AG04450 (cell line): ENCODE measurements at places on chromosomes 12 and 14.

- DNase-seq: no peak
These were observed 12.1 kb downstream of the SNRPF start for GRCh38 chr12:95870897-95871296.

DNA sequence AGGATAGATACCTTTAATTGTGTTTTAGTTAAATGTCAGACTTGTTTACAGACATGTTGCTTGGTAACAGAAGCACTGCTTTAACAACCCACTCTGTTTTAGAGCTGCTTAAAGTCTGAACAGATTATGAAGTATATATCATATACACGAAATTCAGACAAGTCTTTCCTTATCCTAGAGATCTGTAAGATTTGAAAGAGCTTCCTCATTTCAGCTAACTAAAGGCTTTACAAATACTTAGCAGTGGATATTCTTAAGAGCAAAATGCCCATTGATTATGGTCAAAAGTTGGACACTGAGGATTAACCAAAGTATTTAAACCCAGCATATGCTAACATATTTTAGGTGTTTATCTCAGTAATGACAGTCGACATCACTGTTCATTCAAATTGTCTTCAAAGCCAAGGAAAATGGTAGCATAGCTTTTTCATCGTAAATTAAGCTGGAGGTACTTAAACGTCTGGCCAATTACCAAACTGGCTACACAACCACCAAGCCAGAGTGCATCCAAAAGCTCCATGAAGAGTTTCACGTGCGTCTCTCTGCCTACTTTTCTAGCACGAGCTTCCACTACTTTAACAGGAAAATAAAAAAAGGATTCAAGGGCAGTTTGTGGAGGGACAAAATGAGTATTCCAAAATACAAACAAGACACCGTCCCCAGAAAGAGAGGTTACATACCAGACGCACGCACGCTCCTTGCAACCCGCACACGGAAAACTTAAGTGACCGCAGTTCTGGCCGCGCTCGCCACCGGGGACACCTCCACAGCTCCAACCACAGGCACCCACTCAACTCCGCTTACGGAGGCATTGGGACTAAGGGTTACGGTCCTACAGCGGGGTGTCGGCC, 565 bp downstream of the CEP83 start:
- DNase-seq: no peak

DNA sequence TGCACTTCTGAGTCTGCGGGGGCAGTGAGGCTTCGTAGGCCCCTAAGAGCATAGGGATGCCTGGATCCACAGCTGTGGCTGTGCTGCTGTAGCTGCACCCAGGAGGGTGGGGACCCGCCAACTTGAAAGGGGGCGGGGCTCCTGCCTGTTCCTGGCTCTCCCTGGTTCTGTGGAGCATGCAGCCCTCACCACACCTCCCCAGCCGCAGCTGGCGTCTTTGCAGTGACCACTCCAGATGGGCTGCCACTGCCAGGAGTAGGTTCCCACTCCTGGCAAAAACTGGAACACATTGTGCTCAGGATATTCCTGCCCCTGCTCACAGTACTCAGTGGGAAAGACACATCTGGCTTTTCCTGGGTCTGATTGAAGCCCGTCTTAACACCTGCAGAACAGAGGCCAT, 35.8 kb downstream of the TIMELESS start:
- DNase-seq: no peak

- DNase-seq: no peak
These were observed 10.6 kb downstream of the SDS start for GRCh38 chr12:113392988-113393579.

- DNase-seq: no peak
These were observed 186.5 kb upstream of the LHX5 start for GRCh38 chr12:113658006-113658655.

DNA sequence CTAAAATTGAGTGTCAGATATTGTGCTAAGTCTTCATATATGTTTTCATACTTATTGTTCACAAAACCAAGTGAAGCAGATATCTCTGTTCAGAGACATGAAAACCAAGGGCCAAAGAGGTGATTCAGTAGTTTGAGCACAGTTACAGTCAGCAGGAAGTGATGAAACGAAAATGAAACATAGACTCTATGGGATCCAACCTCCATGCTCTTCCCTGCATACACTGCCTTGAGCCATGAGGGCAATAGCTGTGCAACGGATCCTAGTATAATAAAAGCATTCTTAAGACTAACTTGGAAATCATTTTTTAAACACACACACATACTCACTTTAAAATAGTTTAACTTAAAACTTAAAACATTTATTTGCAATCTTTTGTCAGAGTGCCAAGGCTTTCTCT, 27.9 kb downstream of the ESR2 start:
- peak; percentile 36 for DNase-seq

DNA sequence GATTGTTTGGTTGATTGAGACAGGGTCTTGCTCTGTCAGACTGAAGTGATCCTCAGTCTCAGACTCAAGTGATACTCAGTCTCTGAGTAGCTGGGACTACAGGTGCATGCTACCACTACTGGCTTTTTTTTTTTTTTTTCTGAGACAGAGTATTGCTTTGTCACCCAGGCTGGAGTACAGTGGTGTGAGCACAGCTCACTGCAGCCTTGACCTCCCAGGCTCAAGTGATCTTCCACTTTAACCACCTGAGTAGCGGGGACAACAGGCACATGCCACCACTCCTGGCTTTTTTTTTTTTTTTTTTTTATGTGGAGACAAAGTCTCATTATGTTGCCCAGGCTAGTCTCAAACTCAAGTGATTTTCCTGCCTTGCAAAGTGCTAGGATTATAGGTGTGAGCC, 31.8 kb downstream of the CPSF2 start:
- no peak for DNase-seq

DNA sequence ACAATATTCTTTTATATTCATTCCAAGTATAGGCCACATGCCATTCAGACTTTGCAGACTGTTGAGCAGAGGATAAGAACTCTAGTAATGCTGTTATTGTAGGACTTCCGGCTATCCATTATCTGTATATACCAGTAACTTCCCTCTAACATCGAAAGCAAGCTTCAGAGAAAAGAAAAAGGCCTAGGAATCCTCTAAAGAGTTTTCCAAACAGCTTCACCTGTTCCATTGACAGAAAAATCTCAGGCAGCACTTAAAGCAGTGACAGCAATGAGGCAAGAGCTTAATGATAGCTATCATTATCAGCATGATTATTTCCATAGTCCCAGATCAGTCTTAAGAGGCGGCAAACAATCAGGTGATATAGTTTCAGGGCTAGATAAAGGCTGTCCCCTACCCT, 1.8 kb downstream of the CPNE8 start:
- DNase-seq: no peak

DNA sequence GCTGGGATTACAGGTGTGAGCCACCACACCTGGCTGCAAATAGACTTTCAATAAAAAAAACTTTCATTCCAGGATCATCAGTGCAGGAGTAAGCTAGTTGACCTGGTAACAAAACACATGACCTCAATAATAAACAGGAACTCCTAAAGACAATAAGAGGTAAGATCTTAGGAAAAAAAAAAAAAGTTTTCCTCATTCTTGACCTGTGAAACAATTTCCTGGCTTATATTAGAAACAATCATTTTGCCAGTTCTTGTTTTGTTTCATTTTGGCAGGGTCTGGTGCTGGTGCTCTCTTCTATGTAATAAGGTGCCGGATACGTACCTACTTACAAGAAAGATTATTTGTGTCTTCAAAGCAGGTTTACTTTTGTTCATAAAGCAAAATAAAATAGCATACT, 90.6 kb upstream of the AMN1 start:
- no peak for DNase-seq

DNA sequence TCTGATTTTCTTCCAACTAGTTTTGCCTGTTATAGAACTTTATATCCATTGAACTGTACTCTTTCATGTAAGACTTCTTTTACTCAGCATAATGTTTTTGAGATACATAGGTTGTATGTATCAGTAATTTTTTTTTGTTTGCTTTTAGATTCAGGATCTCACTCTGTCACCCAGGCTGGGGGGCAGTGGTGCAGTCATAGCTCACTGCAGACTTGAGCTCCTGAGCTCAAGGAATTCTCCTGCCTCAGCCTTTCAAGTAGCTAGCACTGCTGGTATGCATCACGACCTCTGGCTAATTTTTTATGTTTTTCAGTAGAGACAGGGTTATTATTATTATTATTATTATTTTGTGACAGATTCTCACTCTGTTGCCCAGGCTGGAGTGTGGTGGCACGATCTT, 65.0 kb upstream of the DDHD1 start:
- DNase-seq: no peak

- no peak for DNase-seq
These were observed 82.5 kb downstream of the SH2B3 start for GRCh38 chr12:111488271-111488670.

- DNase-seq: no peak
These were observed 101.1 kb upstream of the FRMD6 start for GRCh38 chr14:51550636-51551035.

DNA sequence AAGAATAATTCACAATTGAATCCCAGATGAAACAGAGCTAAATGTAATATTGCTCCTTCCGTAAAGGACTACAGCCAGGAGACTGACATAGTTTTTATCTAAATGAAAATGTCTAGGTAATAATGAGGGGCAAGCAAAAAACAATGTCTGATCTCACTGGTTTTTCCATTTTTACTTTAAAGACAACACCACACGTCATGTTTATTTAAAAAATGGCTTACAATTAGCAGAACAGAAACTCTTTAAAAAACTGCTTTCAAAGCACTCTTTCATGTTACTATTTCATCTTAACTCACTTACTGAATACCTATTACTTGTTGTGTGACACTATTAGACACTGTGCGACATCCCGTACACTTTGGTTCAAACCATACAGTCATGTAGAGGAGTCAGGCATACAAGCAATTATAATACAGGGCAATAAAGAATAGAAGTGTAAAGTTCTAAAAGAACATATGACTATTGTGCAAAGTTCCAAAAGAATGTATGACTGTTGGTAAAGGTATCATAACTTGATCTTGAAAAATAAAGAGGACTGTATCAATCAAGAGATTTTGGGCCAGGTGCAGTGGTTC, 9.1 kb downstream of the BTBD7 start:
- DNase-seq: no peak

DNA sequence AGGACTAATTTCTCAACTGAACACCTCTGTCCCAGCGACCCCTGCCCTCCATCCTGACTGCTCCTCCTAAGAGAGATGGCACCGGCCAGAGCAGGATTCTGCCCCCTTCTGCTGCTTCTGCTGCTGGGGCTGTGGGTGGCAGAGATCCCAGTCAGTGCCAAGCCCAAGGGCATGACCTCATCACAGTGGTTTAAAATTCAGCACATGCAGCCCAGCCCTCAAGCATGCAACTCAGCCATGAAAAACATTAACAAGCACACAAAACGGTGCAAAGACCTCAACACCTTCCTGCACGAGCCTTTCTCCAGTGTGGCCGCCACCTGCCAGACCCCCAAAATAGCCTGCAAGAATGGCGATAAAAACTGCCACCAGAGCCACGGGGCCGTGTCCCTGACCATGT, 756 bp downstream of the RNASE7 start:
- no peak for DNase-seq

- DNase-seq: no peak
These were observed 19.2 kb upstream of the CYP46A1 start for GRCh38 chr14:99664937-99665273.

DNA sequence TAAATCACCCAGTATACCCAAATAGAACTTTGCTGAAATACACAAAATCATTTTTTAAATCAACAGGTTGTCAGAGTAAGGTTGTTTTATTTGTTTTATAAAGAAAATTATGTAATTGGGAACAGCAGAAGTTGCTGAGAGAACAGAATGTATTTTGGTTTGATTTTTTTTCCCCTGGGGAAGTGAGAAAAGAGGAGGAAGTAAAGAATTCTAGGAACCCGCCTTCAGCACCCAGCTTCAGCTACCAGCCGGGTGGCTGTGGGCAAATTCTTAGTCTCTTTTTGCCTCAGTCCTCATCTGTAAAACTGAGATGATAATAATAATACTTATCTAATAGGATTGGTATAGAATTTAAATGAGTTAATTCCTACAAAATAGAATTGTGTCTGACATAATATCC, 119.4 kb downstream of the SRGAP1 start:
- DNase-seq: no peak

DNA sequence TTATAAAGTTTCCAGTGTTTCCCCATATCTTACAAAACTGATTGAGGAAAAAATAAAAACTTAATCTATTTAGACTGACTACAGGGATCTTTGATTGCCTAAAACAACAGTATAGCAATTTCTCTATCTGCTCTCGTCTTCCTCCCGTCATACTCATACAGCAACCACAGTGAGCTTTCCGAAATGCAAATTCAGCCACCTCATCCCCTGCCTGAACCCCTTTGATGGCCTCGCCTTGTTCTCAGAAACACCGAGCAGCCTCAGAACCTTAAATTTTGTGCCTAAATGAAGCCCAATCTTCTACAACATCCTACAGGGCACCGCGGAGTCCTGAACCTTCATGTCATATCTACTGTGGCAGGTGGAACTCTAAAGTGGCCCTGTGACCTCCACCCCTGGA, 223.7 kb upstream of the TMEM132C start:
- DNase-seq: no peak

GRCh38 chr12:32091696-32092095, 15.0 kb upstream of the BICD1 start:
- no peak for DNase-seq

DNA sequence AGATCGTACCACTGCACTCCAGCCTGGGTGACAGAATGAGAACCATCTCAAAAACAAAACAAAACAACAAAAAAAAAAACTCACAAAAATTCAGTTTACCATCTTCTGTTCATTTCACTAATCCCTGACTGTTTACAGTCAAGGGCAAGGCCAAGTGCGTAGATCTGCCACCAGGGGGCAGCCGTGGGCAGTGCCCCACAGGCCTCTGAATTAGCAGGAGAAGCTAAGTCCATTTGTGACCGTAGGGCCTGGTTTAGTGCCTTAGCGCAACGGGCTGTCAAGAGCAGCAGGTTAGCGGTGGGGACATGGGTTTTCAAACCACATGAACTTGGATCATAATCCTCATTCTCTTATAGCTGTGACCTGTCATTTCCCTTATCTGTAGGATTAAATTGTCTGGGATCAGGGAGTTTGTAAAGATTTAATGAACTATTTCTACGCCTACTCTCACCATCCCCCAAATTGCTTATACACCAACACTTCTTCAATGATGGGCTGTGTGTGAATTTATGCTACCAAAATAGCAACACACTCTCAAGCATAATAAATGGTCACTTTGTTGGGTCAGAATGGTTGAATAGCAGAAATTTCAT, 49.0 kb downstream of the KCTD10 start:
- peak; percentile 59 for DNase-seq

DNA sequence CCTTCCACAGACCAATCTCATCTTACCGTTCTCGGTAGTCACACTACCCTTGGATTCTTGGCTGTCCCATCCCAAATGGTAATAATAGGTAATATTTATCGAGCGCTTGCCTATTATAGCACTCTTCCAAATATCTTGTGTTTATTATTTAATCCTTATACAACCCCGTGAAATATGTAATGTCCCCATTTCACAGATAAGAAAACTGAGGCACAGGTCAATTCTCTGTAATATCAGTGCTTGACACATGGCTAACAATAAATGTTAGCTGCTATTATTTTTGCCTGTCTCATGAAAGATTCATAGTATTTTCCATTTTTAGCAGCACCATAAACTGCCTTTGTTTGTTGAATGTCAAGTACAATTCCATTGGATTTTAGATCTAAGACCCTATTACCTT, 4.5 kb downstream of the TMX1 start:
- no peak for DNase-seq
